ENCODE measurements at places on chromosomes 12 and 14.
A peak's percentile ranks its signal among the peaks of the same experiment; 100 is the strongest.

GRCh38 chr12:95997276-95997675, 1.1 kb upstream of the HAL start:
- DNase-seq, result no peak

DNA sequence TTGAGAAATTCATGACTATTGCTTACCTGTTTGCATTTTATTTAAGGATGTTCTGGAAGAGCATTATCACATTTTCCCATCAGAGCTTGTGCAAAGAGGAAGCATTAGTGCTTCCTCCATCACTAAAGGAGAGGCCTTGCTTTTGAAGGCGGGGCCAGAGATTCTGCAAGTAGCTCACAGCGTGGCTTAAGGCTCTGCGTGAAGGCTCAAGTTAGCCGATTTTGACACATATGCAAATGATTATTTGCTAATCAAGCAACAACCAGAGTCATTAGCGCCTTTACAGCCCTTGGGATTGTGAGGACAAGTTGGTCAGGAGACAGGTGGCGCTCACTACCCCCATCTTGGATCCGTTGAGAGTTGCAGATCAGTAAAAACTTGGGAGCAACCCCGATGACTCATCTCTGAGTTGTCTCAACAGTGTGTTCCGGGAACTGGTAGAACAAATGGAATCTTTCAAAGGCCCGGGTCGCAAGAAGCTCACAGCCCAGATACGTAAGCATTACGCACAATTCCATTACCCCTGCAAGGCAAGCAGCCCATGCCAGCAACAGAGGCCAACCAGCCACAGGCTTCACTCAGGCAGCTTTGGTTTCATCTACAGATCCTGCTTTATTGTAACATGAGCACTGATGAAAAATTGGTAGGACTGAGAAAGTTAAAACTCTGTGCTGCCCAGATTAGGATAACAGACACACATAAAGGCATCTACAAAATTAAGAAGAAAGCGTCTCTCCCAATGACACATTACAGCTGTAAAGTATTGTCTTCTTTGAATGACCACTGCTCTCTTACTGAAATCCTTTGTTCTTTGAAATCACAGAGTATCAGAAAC, 34.9 kb upstream of the SPTSSA start:
- DNase-seq, result no peak

DNA sequence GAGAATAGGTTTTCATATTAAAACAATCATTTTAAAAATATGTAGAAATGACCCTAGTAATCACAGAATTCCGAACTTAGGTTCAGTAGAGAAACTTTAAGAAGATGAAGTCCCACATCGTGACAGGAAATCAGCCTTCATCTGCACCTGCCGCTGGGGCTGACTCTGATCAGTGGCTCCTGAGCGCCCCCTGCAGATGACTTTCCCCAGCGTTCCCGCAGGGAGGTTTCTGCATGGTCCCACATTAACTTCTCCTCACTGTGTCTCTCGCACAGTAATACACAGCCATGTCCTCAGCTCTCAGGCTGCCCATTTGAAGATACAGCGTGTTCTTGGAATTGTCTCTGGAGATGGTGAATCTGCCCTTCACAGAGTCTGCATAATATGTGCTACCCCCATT, 1131.1 kb downstream of the TMEM121 start:
- DNase-seq, result peak; percentile 54

- no peak for DNase-seq
Observed at GRCh38 chr12:111825509-111825908, 16.5 kb upstream of the MAPKAPK5 start.

GRCh38 chr12:124410354-124411175, 115.7 kb downstream of the RFLNA start:
- DNase-seq, result no peak

- no peak for DNase-seq
Observed at GRCh38 chr12:26623136-26623535, 209.9 kb downstream of the ITPR2 start.

GRCh38 chr12:66280561-66280960, 21.7 kb upstream of the HELB start:
- no peak for DNase-seq

- DNase-seq, result no peak
Observed at GRCh38 chr14:94217116-94217515, 43.0 kb downstream of the PPP4R4 start.
